Effector memory CD8-positive, alpha-beta T cell (primary cell): ENCODE measurements at places on chromosomes 5 and 9.

GRCh38 chr5:138927979-138928378 lies 52.8 kb upstream of the LRRTM2 start:
- no peak for DNase-seq

DNA sequence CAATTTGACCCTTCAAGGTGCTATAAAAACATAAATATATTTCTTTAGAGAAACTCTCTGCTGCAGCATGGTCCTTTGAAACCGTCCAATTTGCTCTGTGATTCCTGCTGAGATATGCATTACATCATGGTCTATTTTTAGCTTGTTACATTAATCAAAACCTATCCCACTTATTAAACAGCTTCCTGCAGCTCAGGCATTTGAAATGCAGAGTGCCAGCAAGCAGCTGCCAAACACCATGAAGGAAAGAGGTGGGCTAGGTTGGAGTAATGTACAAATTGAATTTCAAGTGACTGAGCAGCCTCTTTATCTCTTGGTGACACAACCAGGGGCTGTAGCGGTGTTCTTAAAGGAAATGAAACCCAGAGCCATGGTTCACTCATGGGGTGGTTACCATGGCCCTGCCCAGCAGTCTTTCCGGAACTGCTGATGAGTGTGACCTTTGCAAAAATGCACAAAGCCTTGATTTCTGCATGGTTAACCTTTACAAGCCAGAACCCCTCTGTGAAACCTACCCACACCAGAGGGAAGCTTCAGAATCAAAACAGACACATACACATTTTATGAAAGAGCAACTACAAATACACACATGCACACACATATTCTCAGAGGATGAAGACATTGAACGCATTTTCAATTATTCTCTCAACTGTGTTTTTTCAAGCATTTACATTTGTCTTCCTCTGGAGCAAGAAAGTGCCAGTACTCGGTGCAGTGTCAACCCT lies 155.8 kb upstream of the ZNF608 start:
- DNase-seq, result no peak

DNA sequence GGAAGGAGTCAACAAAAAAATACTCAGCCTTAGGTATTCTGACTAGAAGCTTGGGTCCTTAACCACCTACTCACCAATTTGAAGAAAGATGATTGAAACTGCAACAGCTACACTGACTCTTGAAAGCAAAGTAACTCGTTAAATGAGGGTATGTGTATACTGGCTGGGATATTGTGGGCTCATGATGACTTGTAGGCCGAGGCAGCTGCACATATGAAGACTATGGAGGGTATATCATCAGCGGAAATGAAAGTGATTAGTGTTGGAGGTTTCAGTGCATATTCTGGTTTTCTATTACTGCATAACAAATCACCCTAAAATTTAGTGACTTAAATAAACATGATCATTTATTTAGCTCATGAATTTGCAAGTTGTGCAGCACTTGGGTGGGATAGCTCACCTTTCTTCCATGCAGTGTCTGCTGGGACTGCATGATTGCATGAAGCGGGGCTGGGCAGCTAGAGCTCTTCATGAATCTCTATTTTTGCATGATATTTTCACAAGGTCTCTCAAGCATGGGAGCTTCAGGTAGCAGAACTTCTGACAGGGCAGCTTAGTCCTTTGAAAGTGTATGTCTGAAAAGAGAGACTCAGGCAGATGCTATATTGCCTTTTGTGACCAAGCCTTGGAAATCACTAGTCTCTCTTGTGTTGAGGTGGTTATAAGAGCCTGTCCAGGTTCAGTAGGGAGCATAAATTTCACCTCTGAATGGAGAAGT lies 96.1 kb upstream of the CDKN2B start:
- no peak for DNase-seq

- no peak for DNase-seq
Measured at GRCh38 chr9:129305246-129305645, 127.2 kb upstream of the IER5L start.

DNA sequence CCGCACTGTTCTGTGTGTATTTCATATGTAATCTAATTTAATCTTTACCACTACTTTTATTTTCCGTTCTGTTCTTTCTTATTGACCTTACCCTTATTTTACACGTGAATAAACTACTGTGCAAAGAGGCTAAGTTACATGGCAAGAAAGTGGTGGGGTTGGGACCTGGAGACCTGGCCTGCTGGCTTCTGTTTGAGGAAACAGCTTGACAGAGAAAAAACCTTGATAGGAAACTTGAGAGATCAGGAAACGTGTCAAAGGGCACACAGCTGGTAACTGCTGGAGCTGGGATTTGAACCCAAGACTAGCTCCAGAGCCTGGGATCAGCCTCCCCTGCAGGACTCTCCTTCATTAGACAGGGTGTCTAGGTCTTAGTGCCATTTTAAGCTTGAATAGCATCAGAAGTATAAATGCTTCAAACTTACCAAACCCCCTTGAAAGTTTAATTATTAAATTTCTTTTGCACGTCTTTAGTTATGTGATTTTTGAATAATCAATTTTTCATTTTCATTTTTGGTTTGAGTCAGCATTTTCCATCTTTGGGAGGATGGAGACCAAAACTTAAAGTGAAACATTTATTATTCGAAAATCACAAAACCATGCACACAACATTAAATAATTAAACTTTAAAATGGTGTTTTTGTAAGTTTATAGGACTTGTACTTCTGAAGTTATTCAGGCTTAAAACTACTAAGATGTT lies 129.5 kb downstream of the RGS3 start:
- no peak for DNase-seq

GRCh38 chr9:98364086-98364485 lies 108.6 kb upstream of the TBC1D2 start:
- no peak for DNase-seq

DNA sequence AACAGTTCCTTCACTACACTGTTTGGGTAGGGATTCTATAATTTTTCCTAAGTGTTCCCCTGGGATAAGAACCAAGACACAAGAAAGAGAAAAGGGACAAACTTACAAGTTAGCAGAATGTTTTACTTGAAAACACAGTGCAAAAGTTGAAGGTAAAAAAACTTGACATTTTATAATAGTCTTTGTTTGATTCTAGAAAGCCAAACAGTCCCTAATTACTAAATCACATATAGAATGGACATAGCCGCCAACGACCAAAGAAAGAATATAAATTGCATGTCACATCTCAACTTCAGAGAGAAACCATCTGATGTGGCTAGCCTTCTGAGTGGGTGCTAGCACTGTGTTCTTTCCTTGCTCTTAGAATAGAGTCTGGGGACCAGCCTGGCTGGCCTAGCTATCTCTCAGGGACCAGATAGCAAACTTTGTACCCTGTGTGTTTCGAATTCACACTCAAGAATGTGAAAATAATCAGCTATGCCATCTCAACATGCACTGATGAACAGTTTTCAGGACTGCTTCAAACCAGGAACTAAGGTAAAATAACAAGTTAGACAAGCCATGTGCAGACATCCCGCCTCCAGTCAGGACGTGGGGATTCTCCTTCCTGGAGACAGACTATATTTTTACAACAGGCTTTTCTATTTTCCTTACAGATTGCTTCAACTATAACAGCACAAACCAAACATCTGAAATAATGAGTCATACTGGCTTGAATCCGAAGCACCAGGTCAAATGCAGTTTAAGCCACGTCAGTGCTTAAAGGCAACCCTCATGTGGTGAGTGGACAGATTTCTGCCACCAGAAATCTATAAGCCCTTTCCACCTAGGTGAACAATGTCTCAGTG lies 53.7 kb downstream of the LHFPL2 start:
- DNase-seq, result no peak

- no peak for DNase-seq
Measured at GRCh38 chr9:12698266-12698665, 5.1 kb downstream of the TYRP1 start.

GRCh38 chr5:65102371-65102975 lies 333.7 kb downstream of the CWC27 start:
- DNase-seq, result no peak

DNA sequence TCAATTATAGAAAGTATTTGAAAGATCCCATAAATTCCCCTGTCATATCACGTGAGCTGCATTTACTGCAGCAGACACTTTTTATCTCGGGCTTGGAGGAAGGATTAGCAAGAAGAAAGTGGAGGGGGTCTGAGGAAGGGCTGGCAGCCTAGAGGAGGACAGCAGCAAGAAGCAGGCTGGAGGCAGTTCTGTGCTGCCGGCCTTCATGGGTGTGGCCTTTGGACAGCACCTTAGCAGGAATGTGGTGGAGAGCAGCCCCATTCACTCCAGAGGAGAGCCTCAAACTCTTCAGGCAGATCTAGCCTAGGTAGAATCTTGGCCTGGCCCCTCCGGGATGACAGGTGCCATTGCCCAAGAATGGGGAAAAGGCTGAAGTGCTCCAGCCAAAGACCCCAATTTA lies 89.8 kb upstream of the GABRP start:
- no peak for DNase-seq

- DNase-seq, result no peak
Measured at GRCh38 chr5:172064358-172064757, 57.9 kb upstream of the FBXW11 start.

- no peak for DNase-seq
Measured at GRCh38 chr5:147482706-147483180, 27.1 kb downstream of the DPYSL3 start.

DNA sequence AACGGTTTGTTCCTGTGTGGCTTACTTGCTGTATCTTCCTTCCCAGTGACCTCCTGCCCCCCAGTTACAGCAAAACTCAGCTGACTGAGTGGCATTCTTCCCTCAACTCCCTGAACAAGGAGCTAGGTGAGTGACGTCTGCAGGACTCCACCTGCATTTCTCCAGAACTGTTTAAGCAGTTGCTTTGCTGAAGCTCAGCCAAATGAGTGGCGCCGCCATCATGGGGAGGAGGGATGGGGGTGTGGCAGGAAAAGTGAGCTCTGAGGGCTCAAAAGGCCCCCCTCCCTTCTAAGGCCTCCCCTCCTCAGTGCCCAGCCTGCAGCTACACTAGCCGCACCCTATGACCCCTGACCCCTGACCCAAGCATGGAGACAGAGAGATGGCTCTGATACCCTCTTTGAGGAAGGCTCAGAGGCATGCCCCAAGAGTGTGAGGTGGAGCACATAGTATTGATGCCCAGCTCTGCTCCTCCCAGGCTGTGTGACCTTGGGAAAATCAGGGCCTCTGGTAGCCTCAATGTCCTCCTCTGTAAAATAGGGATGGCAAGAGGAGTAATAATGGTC lies 12.7 kb downstream of the CCDC180 start:
- DNase-seq, result no peak

DNA sequence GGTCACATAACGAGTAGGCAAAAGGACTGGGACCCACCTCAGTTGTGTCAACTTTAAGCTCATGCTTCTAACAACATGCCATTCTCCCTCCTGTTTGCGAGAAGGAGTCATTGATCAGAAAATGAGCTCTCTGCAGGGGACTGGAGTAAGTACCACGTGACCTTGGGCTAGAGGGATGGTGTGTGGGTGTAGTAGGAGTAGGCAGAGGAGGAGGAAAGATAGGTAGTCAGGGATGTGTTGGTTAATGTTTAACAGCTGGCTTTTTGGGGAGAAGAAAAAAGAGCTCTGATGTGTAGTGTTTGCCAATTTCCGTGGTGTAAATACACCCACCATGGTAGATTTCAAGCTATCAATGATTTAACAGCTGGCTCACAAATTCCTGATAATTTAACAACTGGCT lies 160.3 kb upstream of the TBC1D2 start:
- no peak for DNase-seq

DNA sequence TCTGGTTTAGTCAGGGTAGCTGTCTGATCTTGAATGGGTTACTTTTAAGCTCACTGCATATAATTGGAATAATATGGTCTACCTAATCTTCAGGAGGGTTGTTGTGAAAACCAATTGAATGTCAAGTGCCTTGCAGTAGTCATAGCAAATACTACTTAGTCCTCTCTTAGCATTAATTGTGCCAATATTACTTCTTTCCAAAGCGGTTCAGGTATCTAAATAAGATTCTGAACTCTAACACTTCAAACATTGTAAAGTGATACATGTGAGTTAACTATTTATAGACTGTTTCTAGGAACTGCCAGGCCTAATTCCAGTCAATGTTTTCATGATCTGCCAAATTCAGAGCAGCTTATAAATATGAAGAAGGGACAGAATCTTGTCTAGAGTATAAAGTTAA lies 140.2 kb downstream of the SH3GL2 start:
- no peak for DNase-seq

DNA sequence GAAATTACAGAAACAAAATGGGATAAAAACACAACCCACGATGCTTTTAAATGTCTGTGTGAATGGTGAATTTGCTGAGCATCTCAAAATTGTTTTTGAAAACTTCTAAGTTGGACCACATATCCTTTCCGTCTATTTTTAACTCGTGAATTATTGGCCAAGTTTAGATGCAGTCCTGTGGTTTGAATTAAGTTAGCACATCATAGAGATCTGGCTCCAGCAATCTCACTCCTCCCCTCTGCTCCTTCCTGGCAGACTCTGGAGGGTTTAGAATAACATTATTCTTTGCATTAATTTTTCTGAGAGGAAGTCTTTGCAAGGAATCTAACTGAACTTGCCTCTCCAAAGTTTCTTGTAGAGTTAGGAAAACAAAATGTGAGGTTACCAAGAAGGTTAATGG lies 14.5 kb upstream of the ANKRD55 start:
- DNase-seq, result no peak

GRCh38 chr9:105698348-105698870 lies 4.1 kb downstream of the TMEM38B start:
- no peak for DNase-seq
